ENCODE measurements at places on chromosomes 16 and 17. TPM values are rescaled to one million over a fixed set of nuclear protein-coding genes. Genes with fewer than 3 reads are reported as not detected.

TMEM204 gene
- 34.1 TPM for total RNA-seq

KRTAP3-1 gene
- total RNA-seq, result not detected

CKLF gene
- total RNA-seq, result 36.6 TPM

KRTAP9-8 gene
- not detected for total RNA-seq

CDH1 gene
- 86.5 TPM for total RNA-seq

NRN1L gene
- total RNA-seq, result not detected

HOXB1 gene
- total RNA-seq, result not detected

UNC13D gene
- total RNA-seq, result 15.5 TPM

ZFHX3 gene
- total RNA-seq, result 36.0 TPM

TMEM238L gene
- total RNA-seq, result 0.66 TPM

GAS7 gene
- total RNA-seq, result 62.2 TPM

MRC2 gene
- total RNA-seq, result 37.4 TPM

MAF gene
- 37.0 TPM for total RNA-seq

CLEC3A gene
- total RNA-seq, result not detected

PSME3IP1 gene
- total RNA-seq, result 81.4 TPM

SCN4A gene
- 16.7 TPM for total RNA-seq

MAFG gene
- 14.1 TPM for total RNA-seq

MYH13 gene
- total RNA-seq, result not detected

GNAO1 gene
- total RNA-seq, result 1.9 TPM

CES1 gene
- total RNA-seq, result 13.9 TPM

TCAP gene
- total RNA-seq, result 0.48 TPM

SBK1 gene
- 1.5 TPM for total RNA-seq

CCL23 gene
- total RNA-seq, result 1.9 TPM

OR3A3 gene
- not detected for total RNA-seq

TAC4 gene
- total RNA-seq, result not detected

FAM171A2 gene
- total RNA-seq, result 0.88 TPM

C17orf107 gene
- 3.9 TPM for total RNA-seq

CDT1 gene
- total RNA-seq, result 3.2 TPM

TERB1 gene
- 0.59 TPM for total RNA-seq

OTOA gene
- total RNA-seq, result 1.5 TPM

PABPN1L gene
- not detected for total RNA-seq

TBC1D16 gene
- total RNA-seq, result 92.2 TPM

KAT8 gene
- 85.0 TPM for total RNA-seq

CES4A gene
- total RNA-seq, result 11.1 TPM

MYL4 gene
- total RNA-seq, result not detected

CD2BP2 gene
- 38.3 TPM for total RNA-seq

NSRP1 gene
- total RNA-seq, result 26.6 TPM

HEATR9 gene
- total RNA-seq, result 0.16 TPM

Measured in breast epithelium (tissue), 4 donors.